HCT116 (cell line): ENCODE measurements at places on chromosomes 3 and 15. TPM values are rescaled to one million over a fixed set of nuclear protein-coding genes. Genes with fewer than 3 reads are reported as not detected.

The SLITRK3 gene
- not detected for total RNA-seq

The GPR87 gene
- total RNA-seq: 3.8 TPM

The CPNE4 gene
- total RNA-seq: not detected

The ACKR4 gene
- total RNA-seq: 0.12 TPM

The GOLGA8T gene
- total RNA-seq: not detected

The ACTRT3 gene
- total RNA-seq: 1.2 TPM

The SLC28A1 gene
- total RNA-seq: not detected

The AAGAB gene
- 52.0 TPM for total RNA-seq

The CX3CR1 gene
- total RNA-seq: 0.10 TPM

DNA sequence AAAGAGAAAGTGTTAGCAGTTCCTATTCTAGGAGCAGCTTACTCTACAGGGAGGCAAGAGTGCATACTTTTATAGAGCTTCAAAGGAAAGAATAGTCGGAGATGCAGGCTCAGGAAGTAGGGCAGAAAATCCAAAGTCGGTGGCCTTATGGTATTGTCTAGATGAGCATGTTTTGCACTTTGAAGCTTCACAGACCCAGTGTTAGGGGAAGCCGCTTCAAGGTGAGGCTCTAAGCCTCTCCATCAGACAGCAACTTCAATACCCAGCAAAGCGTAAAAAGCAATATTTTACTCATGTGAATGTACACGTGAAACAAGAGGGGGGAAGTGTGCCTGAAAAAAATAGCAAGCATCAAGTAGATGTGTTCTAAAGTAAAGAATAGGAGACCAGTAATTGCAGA is 125.6 kb upstream of the RASGRP1 start:
- H3K27ac ChIP-seq: no peak overlapping the region
- H3K4me1 ChIP-seq: peaks cover 10% of the 10 kb centered on the region; the same call in 1 of the 2 replicates
- H3K36me3 ChIP-seq: no peaks in the 10 kb centered on the region
- no peak for DNase-seq
- H3K4me3 ChIP-seq: no peak overlapping the region

- no peak overlapping the region for H3K4me3 ChIP-seq
- no peaks in the 10 kb centered on the region for H3K4me1 ChIP-seq
- no peak overlapping the region for H3K27ac ChIP-seq
- no peaks in the 10 kb centered on the region for H3K27me3 ChIP-seq
- DNase-seq: no peak
Measured at GRCh38 chr3:42169579-42170120, 78.5 kb downstream of the TRAK1 start.

GRCh38 chr3:119365418-119365817 is 71.2 kb downstream of the ARHGAP31 start:
- H3K27ac ChIP-seq: no peak overlapping the region
- H3K4me3 ChIP-seq: no peak overlapping the region
- H3K36me3 ChIP-seq: no peaks in the 10 kb centered on the region
- H3K4me1 ChIP-seq: no peaks in the 10 kb centered on the region
- no peak for DNase-seq

- no peaks in the 10 kb centered on the region for H3K27me3 ChIP-seq
- no peaks in the 10 kb centered on the region for H3K36me3 ChIP-seq
- no peak overlapping the region for H3K4me3 ChIP-seq
Measured at GRCh38 chr3:29453284-29454001, 172.6 kb downstream of the RBMS3 start.

- no peaks in the 10 kb centered on the region for H3K36me3 ChIP-seq
- no peak overlapping the region for H3K4me3 ChIP-seq
- H3K27me3 ChIP-seq: no peaks in the 10 kb centered on the region
Measured at GRCh38 chr15:70726753-70727152, 36.6 kb downstream of the UACA start.

DNA sequence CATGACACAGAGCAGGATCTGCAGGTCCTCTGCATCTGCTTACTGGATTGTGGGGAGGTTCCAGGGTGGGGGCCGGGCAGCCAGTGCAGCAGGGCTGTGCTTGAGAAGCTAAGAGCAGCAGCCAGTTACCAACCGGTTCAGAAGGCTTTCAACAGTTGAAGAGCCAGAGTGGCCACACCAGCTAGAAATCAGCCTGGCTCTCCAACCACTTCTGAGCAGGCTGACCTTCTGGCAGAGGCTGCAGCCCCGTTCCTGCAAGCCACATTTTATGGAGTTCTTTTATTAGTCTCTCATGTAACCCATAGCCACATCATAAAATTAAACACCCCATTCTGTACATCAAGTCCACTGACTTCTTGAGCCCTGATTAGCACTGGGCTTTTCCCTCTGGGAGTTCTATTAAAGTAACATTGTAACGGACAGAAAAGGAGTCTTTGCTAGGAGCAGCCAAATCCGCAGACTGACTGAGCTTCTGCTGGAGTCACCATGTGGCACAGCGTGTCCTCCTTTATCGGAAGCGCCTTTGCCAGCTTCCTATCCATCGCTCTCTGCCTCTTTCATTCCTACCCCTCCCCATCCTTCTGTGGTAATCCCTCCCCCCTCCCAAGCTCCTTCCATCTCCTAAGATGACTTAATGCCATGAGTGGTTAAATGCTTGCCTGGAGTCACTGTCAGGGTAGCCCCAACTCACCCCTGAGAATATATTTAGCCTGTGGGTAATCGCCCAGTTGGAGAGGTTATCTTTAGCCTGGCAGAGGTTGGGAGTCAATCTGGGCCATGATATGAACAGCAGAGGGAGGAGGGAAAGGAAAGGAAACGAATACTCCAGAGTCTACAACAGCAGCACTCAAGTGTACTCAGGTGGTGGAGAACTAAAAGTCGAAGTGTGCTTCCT is 138.5 kb upstream of the HES1 start:
- H3K4me3 ChIP-seq: no peak overlapping the region
- H3K36me3 ChIP-seq: no peaks in the 10 kb centered on the region
- H3K27ac ChIP-seq: no peak overlapping the region
- no peaks in the 10 kb centered on the region for H3K27me3 ChIP-seq
- no peak for DNase-seq

DNA sequence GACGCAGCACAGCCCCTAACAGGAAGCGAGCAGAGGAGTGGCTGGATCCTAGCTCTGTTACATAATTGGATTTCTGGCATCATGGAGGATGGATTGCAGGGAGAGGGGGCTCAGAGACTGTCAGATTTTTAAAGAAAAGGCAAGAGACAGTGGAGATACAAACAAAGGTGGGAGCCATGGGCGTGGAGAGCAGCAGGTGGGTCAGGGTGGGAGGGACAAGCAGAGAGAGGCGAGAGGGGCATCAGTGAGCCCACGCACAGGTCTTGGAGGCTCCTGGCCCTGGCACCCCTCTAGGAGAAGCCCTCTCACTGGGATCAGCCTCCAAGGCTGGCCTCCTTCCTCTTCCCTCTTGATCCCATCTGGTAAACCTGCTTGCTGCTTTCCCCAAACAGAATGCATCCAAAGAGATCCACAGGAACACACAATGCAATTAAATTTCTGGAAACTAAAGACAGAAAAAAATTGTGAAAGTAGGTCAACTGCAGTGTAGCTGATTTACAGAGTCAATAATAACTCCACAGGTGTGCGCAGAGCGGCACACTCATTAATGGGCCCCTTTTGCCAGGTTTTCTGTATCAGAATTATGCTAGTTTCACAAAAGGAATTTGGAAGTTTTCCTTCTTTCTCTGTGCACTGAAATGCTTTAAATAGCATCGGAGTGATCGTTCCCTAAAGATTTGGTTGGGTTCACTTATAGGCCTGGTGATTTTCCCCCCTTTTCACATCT is 66.1 kb downstream of the LSM3 start:
- H3K4me3 ChIP-seq: no peak overlapping the region
- H3K36me3 ChIP-seq: no peaks in the 10 kb centered on the region
- no peaks in the 10 kb centered on the region for H3K4me1 ChIP-seq
- no peak overlapping the region for H3K27ac ChIP-seq
- H3K27me3 ChIP-seq: no peaks in the 10 kb centered on the region; the same call in 1 of the 2 replicates
- no peak for DNase-seq

- peak overlapping the region; percentile 42; the same call in 1 of the 2 replicates for H3K27ac ChIP-seq
- peak overlapping the region; percentile 13; the same call in 1 of the 2 replicates for H3K4me3 ChIP-seq
Measured at GRCh38 chr15:68586274-68586961, 7.6 kb downstream of the CORO2B start.

GRCh38 chr3:151568184-151568583 is 107.3 kb upstream of the IGSF10 start:
- H3K36me3 ChIP-seq: no peaks in the 10 kb centered on the region
- H3K4me1 ChIP-seq: no peaks in the 10 kb centered on the region
- H3K27ac ChIP-seq: no peak overlapping the region
- no peak overlapping the region for H3K4me3 ChIP-seq
- no peak for DNase-seq

- no peaks in the 10 kb centered on the region for H3K4me1 ChIP-seq
- H3K4me3 ChIP-seq: no peak overlapping the region
- no peak for DNase-seq
- no peaks in the 10 kb centered on the region for H3K27me3 ChIP-seq
Measured at GRCh38 chr3:47225310-47225906, 57.2 kb downstream of the KIF9 start.

GRCh38 chr3:35932995-35933394 is 293.7 kb downstream of the ARPP21 start:
- no peak overlapping the region for H3K4me3 ChIP-seq
- H3K27me3 ChIP-seq: no peaks in the 10 kb centered on the region
- H3K36me3 ChIP-seq: no peaks in the 10 kb centered on the region

DNA sequence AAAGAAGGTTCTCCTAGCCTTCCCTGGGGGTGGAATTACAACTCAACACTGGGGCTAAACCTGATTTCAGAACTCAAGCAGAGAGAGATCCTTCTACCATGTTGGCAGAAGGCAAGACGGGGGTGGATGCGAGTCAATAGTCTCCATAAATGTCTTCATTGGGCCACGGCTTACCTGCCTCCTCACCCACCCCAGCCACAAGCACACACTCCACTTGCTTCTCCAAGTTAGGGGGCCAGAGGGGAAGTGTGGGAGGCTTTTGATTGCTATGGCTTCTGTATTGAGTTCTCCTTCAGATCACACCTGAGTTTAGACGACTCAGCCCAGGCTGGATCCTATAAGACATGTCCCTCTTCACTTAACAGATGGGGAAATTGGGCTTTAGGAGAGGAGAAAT is 178.9 kb downstream of the UACA start:
- peak overlapping the region; percentile 22; the same call in 1 of the 2 replicates for H3K27ac ChIP-seq
- no peak for DNase-seq
- no peaks in the 10 kb centered on the region; the same call in 1 of the 2 replicates for H3K27me3 ChIP-seq
- H3K4me1 ChIP-seq: peaks cover 11% of the 10 kb centered on the region
- no peak overlapping the region; the same call in 1 of the 2 replicates for H3K4me3 ChIP-seq
- no peaks in the 10 kb centered on the region for H3K36me3 ChIP-seq

DNA sequence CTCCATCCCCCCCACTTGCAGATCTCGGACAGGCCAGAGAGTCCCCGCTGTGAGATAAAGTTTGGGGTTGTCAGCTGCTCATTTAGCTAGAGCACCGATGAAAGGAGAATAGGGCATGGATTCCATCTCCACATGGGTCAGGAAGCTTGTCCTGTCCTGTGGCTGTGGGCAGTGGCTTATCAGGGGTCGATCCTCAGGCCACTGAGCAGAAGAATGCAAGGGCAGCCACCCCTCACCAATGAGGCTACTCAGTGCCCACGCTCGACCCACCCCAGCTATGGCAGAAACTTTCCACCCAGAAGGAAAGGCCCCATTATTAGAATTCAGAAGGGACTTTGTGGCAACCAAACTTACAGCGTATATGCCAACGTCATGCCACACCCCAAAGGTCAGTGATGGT is 43.3 kb downstream of the CPN2 start:
- peaks cover 5% of the 10 kb centered on the region for H3K4me1 ChIP-seq
- no peak overlapping the region for H3K4me3 ChIP-seq
- H3K27me3 ChIP-seq: no peaks in the 10 kb centered on the region
- H3K27ac ChIP-seq: no peak overlapping the region

- H3K27me3 ChIP-seq: no peaks in the 10 kb centered on the region
- H3K4me1 ChIP-seq: no peaks in the 10 kb centered on the region
- H3K4me3 ChIP-seq: no peak overlapping the region
- no peak overlapping the region for H3K27ac ChIP-seq
- DNase-seq: no peak
Measured at GRCh38 chr3:53009826-53010539, 35.9 kb downstream of the SFMBT1 start.

DNA sequence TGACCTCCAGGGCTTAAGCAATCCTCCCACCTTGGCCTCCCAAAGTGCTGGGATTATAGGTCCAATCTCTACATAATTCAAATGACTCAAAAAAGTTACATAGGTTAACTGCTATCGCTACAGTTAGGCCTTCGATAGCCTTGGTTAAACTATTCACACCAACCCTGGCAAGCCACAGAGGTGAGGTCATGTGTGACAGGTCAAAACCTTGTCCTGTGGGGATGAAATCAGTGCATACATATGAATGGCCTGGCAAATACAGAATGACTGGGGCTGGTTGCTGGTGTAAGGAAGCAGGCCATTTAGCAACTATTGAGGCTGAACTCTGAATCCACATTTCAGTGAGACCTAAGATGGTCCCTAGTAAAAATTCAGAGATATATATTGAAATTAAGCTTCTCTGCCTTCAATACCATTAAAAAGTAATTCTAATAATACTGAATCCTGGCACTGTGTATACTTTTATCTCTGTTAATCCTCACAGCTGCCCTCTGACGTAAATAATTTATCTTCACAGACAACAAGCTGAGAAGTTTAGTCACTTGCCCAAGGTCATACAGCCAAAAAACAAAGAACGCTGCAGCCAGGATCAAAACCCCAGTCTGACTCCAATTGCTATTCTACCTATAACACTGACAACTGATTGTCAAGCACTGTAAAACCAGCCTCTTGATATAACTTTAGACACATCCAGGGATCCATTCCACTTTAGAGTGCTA is 35.3 kb downstream of the MKRN2 start:
- no peak overlapping the region for H3K4me3 ChIP-seq
- no peak overlapping the region for H3K27ac ChIP-seq
- no peak for DNase-seq
- H3K36me3 ChIP-seq: peaks cover 24% of the 10 kb centered on the region

DNA sequence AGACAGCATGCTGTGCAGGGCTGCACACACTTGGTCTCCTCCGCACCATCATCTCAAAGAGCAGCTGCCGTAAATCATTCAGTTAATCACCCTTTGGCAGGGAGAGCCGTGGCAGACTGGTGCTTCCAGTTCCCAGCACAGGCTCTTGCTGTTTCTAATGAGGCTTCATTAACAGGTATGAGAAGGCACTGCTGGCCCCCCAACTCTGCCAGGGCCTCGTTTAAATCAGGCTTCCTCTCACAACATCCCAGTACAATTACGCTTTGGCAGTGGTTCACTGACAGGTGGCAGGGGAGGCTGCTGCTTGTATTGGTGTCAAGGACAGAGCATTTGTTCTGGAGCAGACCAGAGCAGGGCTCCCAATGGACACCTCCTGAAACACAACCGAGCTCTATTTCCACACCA is 77.1 kb downstream of the BFSP2 start:
- H3K27ac ChIP-seq: no peak overlapping the region
- H3K4me3 ChIP-seq: no peak overlapping the region
- no peaks in the 10 kb centered on the region for H3K36me3 ChIP-seq
